ENCODE measurements at places on chromosomes 11 and 22.

- DNase-seq, result no peak
These were observed 16.7 kb downstream of the ATG2A start for GRCh38 chr11:64900263-64900678.

DNA sequence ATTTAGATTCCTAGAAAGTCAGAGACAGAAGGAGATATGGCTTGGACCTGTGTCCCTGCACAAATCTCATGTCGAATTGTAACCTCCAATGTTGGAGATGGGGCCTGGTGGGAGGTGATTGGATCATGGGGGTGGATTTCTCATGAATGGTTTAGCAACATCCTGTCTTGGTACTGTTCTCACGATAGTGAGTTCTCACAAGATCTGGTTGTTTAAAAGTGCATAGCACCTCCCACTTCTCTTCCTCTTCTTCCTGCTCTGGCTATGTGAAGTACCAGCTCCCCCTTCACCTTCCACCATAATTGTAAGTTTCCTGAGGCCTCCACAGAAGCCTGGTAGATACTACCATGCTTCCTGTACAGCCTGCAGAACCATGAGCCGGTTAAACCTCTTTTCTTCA is 27.6 kb upstream of the PAMR1 start:
- DNase-seq, result no peak

GRCh38 chr11:32395127-32395526 is 40.2 kb downstream of the WT1 start:
- DNase-seq, result no peak

DNA sequence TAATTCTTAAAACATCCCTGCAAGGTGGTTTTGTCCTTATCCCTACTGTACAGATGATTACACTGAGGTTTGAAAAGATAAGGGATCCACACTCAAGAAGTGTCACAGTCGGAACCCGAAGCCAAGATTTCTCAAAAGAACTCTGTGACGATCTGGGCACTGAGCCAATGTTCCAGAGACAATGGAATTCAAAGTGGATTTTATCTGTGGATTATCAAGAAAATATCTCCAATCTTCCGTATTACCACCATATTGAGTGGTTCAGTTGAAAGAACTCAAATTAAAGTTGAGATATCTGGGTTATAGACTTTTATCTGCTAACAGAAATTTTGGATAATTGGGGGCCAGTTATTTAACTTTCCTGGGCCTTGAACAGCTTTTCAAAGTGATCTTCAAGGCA is 100.0 kb upstream of the GRAMD1B start:
- no peak for DNase-seq

GRCh38 chr11:132886335-132886734 is 646.0 kb downstream of the OPCML start:
- no peak for DNase-seq

DNA sequence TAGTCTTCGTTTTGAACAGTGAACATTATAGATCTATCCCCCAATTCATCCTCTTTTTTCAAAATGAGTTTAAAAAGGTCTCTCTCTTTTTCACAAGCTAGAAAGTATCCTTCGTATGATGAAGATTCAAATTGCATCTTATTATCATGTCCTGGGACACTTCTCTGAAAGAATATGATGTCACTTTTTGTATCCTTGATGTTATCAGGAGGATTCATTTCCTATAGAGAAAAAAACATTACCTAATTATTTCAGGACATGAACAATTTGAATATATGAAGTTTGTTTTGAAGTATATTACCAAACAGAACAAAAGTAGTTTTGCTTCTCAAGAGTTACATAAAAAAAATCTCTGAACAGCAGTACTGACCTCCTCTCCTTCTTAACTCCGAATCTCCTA is 20.3 kb downstream of the IL18 start:
- no peak for DNase-seq

- no peak for DNase-seq
These were observed 29.8 kb downstream of the DUSP8 start for GRCh38 chr11:1542267-1542666.

GRCh38 chr11:47276923-47277322 is 7.0 kb downstream of the MADD start:
- DNase-seq, result no peak

DNA sequence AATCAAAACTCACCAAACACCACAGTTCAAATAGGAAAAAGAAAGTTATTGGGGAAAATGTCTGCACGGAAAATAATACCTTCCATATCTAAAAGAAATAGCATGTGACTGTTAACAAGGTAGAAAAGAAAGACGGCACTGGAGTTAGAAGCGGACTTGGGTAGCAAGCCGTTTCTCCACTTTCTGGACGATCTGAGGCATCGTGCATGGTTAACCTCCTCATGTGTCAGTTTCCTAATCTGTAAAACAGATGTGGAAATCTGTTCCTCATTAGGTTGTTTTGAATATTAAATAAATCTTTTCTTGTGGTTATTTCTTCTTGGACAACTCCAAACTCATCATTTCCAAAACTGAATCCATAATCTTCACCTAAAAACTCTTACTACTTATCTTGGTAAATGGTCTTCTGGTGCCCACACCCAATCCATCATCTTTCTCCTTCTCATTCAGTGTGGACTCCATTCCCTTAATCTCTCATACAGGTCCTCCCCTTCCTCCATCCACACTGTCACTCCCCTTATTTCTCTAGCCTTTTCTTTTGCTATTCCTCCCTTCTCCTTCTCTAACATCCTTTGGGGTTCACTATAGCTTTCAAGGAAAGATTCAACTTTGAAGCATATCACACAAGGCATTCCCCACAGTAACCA is 53.5 kb downstream of the VSIG10L2 start:
- no peak for DNase-seq

DNA sequence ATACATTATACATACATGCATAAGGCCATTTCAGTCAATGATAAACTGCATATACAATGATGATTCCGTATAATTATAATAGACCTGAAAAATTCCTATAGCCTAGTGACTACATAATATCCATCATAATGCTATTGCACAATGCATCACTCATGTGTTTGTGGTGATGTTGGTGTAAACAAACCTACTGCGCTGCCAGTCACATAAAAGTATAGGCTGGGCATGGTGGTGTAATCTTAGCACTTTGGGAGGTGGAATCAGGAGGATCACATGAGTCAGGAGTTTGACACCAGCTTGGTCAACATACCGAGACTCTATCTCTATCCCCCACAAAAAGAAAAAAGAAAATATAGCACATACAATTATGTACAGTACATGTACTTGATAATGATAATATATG is 163.7 kb upstream of the DDI1 start:
- no peak for DNase-seq

GRCh38 chr11:17208257-17208999 is 642 bp upstream of the PIK3C2A start:
- peak; percentile 35 for DNase-seq

GRCh38 chr22:21020802-21021429 is 6.0 kb downstream of the P2RX6 start:
- no peak for DNase-seq

GRCh38 chr11:20020198-20020597 is 140.1 kb downstream of the DBX1 start:
- no peak for DNase-seq

DNA sequence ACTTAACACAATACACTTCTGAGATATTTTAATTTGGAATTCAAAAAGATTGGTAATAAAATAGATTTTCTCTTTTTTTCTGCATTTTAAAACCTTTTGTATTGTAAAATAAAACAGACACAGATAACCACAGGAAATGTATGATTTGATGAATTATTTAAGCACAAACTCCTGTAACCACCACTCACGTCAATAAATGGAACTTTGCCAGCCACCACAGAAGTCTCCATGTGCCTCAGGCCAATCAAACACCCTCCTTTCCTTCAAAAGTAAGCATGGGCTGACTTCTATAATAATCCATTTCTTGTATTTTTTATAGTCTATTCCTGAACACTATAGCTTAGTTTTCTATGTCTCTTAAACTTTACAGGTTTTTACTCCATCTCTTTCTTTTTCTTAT is 721.7 kb downstream of the DLG2 start:
- DNase-seq, result peak; percentile 29

GRCh38 chr11:61532134-61533038 is 23.8 kb downstream of the LRRC10B start:
- DNase-seq, result no peak

DNA sequence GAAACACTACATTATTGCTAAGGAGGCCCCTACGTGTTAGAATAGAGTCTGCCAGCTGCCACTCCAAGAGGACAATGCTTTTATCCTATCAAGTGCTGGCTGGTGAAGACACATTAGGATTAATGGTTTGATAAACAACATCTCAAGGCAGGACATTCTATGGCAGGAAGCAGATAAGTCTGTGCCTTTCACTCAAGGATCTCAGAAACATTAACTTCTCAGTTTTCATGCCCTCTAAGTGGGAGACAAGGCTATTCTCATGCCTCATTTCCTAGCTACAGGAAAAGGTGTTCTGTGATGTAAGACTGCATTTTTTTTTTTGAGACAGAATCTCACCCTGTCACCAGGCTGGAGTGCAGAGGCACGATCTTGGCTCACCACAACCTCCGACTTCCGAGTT is 23.5 kb upstream of the TIMP3 start:
- no peak for DNase-seq
